ENCODE measurements at places on chromosomes 4 and X. TPM values are rescaled to one million over a fixed set of nuclear protein-coding genes. Genes with fewer than 3 reads are reported as not detected.

Gene FGFR3
- 1.6 TPM for total RNA-seq

Gene GPR34
- 11.4 TPM for total RNA-seq

Gene MAGEC1
- total RNA-seq: not detected

Gene HSFX1
- 2.3 TPM for total RNA-seq

Gene CYBB
- total RNA-seq: 75.1 TPM

Gene MAGEA11
- not detected for total RNA-seq

Gene DCAF8L2
- not detected for total RNA-seq

Gene SSX1
- not detected for total RNA-seq

Gene GYG2
- 21.1 TPM for total RNA-seq

Gene CT45A5
- not detected for total RNA-seq

Gene JCHAIN
- total RNA-seq: 9.0 TPM

DNA sequence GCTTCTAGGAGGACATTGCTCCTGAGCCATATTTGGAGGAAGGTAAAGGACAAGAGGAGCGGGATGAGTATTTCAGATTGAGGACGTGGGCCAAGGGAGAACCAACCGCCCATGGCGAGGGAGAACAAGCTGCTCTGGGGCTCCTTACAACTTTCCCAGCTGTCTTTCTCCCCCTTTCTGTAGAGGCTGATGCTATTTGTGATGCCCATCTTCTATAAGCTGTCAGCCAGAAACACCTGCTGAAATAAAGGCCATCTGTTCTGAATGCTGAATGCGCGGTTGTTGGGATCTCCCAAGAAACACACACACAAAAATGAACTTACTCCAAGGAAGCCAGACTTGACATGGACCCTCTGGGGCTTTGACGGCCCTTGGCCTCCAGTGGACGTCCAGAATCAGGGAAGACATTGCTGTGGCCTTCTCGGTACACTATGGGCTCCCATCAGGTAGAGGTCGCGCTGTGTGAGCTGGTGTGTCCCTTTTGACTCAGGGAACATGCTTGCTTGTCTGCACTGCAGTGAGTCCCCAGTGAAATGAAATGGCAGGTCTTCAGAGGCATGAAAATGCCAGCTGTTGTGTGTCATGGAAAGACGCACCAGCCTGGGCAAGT lies 30.9 kb downstream of the RWDD4 start:
- DNase-seq: no peak

GRCh38 chr4:184453365-184454160 lies 20.8 kb downstream of the IRF2 start:
- DNase-seq: no peak

DNA sequence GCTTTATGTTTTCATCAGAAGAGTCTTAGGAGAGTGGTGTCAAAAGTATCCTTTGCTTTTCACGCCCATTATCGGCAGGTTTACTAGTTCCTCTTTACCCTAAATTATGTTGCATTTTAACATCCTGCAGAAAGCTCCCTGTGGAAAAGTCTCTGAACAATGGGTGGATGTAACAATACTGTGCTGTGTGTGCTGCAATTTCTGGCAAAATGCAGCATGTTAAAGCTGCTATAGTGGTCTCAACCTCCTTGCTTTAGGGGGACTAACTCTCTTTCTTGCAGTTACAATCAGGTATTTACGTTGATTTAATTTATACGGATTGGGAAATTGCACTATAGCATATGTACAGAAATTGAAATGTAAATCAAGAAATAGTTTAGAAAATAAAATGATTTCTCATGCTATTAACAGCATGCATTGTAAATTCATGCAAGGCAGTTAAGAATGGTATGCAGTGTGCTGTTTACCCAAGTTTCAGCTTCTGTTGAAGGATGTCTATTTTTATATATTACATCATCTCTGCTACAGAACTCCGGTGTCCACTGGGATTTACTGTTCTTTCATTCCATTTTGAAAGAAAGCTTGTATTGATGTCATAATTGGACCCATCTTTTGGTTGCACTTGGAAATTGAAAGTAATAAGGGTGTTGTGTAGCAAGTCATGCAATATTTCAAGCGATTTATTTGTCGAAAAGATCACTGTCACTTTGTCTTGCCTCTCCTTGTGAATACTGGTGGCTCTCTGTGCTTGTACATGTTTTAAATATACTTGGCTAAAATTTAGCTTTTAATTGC lies 145.7 kb downstream of the RAPGEF2 start:
- no peak for DNase-seq

GRCh38 chrX:153598541-153599191 lies at the start of gene CCNQ:
Gene CCNQ (minus strand): TSS chrX:153599139. CDS start chrX:153599073, 66 bp downstream.
- DNase-seq: no peak

DNA sequence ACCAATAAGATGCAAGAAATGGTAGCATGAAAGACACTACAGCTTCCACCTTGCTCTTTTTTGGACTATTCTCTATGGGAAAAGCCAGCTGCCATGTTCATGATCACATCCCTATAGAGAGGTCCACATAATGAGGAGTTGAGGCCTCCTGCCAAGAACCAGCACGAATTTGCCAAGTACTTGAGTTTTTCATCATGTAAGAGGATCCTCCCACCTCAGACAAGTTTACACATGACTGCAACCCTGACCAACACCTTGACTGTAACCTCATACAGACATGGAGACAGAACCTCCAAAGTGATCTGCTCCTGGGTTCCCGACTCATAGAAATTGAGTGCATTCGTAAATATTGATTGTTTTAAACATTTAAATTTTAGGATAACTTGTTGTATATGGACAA lies 135.2 kb upstream of the TSPAN5 start:
- DNase-seq: no peak

- DNase-seq: no peak
Observed at GRCh38 chrX:87664381-87664780, 146.8 kb downstream of the KLHL4 start.

DNA sequence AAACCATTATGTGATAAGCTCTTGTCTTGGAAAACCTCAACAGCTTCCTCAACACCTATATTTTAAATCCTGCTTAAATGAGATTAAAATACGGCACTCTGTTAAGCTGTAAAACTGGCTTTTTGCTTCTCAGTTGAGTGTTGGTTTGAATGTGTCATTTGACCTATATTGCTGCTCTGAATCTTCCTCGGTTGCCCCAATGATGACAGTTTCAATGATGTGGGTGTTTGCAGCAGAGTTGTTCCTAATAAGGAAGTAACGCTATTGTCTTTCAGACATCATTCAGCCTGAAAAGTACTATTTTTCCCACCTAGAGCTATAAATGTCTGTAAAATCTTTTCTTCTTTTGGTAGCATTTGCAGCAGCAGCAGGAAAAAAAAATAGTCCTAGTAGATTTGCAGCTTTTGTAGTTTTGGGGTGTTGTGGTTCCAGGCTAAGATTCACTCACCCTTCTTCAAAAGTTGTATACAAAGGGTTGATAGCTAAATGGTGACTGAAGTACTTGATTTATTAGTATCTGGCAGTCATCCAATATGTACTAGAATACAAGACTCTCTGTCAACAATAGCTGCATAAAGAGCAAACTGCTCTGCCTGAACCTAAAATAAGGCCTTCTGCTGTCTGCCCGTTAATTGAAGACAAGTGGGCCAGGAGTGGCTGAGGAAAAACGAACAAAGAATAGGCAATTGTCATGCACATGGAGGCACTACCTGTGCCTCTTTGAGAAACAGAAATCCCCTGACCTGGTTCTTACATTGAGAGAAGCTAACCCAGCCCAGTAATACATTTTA lies 333.1 kb downstream of the IL1RAPL1 start:
- no peak for DNase-seq

- DNase-seq: no peak
Observed at GRCh38 chr4:101028886-101029285, 318.4 kb downstream of the PPP3CA start.

DNA sequence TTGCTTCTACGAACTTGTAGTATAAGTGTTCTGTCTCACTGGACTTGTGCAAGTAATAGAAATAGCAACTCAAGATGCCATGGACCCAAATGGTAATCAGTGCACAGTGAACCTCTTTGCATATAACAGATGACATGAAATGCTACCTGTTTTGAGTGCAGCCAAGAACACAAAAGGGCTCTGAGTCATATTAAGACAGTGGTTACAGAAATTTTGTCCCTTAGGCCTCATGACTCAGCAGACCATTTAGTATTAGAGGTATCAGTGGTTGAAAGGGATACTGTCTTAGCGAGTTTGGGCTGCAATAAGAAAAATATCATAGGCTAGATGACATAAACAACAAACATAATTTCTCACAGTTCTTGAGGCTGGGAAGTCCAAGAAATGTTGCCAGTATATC lies 502.9 kb upstream of the PCDH10 start:
- DNase-seq: no peak

- peak; percentile 53 for DNase-seq
Observed at GRCh38 chrX:154436374-154436982, 476 bp upstream of the GDI1 start.

DNA sequence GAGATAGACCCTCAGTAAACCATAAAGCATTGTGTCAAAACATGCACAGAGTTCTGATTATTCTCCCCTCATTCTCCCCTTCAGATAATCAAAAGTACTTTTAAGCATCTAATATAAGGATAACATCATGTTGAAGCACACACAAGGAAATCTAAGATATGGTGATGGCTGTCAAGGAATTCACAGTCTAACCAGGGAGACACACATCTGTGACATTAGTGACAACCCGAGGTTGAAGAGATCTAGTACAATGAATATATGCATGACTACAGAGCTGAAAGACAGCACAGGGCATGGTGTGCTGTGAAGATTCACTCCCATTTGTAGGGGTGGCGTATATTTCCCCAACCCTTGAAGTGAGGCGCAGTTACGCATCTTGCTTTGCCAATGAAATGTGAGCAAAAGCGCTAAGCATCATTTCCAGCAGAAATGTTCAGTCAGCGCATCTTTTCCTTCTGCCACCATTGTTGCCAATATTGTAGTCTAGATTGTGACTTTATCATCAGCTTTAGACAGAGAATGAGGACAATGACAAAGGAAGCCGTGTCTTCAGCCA lies 122.0 kb downstream of the NSUN7 start:
- DNase-seq: no peak

- peak; percentile 72 for DNase-seq
Observed at GRCh38 chr4:1410491-1411325, 4.5 kb upstream of the NKX1-1 start.

GRCh38 chr4:20062054-20062453 lies 189.7 kb upstream of the SLIT2 start:
- no peak for DNase-seq

DNA sequence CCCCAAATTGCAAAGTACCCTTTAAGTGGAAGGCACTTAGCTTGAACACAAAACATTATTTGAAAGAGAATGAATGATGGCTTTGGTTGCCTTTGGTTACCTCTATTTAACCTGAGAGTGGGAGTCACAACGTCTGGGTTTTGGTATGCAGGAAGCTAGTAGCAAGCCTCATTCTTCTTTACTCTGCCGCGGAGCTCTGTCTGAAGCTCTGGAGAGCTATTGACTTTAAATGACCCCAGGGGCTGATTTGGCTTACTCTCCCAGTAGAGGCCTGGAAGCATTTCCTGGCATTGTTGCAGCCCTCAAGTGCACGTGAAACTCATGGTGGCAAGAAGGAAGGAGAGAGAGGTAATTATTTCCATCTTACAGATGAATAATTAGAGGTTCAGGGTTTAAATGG lies 81.8 kb upstream of the MAGEA4 start:
- no peak for DNase-seq

- DNase-seq: no peak
Observed at GRCh38 chr4:10273030-10273429, 156.4 kb upstream of the WDR1 start.

DNA sequence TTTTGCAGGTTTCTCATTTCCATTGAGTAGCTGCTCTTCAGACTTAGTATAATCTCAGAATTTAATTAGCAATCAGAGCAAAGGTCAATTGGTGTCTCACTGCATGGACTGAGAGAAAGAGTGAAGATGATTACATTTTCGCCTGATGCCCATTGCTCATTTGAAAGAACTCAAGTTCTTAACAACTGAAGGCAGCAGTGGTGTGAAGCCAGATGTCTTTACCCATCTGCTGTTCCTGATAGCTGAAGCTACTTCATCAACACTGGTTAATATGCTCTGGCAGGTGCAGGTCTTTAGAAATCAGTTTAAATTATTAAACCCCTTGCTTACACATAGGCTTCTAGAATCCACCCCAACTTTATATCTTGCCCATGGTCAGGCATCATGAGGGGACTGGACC lies 64.5 kb upstream of the FRAS1 start:
- no peak for DNase-seq

DNA sequence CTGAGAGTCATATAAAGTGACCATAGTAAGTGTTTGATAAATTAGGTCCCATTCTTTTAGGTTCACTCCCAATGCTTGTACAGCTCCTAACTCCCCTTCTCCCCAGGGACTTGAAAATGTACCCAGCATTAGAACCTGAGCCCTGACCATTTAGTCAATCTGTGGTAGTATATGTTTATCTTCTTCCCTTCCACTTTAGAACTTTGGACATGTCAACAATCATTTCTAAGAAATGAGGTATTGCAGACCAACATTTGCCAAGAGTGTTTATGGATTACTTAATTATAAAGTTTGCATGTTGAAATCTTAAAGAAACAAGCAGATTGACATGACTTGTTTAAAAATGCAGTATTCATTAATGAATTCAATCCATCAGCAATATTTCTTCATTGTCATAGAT lies 26.0 kb downstream of the AFM start:
- DNase-seq: no peak

GRCh38 chr4:123777373-123777772 lies 380.8 kb downstream of the SPRY1 start:
- peak; percentile 31 for DNase-seq

GRCh38 chr4:139167774-139168444 lies 9.1 kb downstream of the ELF2 start:
- DNase-seq: no peak

DNA sequence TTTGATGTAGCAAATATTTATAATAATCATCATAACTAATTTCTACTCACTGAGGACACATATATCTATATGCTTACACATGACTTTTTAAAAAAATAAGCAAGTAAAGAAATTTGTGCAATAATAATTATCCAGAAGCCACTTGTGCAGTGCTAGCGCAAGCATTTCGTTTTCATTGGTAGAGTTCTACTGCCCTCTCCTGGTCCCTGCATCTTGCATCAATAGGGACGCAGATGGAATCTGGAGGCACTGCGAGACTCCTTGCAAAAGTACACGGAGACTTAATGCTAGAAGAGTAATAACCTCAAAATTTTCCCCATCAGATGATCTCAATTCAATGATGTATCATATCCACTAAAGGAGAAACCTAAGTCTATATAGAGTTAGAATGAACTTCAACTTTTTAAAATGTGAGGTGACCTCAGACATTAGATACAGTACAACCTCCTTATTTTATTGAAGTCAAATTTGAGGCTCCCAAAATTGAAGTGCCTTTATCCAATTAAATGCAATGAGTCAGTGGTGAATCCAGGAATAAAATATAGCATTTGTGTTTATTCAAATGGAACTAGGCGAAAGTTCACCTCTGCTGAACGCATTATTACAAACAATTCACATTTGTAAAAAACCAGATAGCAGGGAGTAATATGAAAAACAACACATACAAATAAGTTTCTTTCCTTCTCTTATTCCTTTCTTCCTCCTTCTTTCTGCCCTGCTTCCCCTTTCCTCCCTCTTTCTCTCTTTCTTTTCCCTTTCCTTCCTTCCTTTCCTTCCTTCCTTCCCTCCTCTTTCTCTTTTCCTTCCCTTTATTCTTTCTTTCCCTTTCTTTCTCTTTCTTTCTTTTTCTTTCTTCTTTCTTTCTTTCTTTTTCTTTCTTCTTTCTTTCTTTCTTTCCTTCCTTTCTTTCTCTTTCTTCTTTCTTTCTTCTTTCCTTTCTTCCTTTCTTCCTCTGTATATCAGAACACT lies 450.0 kb downstream of the ANKRD50 start:
- peak; percentile 43 for DNase-seq

- DNase-seq: no peak
Observed at GRCh38 chr4:31021008-31021407, 300.8 kb downstream of the PCDH7 start.

GRCh38 chr4:138161351-138161750 lies 80.8 kb downstream of the SLC7A11 start:
- DNase-seq: no peak

- no peak for DNase-seq
Observed at GRCh38 chrX:138026211-138026610, 460.3 kb downstream of the ZIC3 start.

Measured in left cardiac atrium (tissue), 4 donors.